ENCODE measurements at places on chromosomes 11 and 22.

- DNase-seq = no peak
Measured at GRCh38 chr11:115437902-115438575, 66.2 kb downstream of the CADM1 start.

DNA sequence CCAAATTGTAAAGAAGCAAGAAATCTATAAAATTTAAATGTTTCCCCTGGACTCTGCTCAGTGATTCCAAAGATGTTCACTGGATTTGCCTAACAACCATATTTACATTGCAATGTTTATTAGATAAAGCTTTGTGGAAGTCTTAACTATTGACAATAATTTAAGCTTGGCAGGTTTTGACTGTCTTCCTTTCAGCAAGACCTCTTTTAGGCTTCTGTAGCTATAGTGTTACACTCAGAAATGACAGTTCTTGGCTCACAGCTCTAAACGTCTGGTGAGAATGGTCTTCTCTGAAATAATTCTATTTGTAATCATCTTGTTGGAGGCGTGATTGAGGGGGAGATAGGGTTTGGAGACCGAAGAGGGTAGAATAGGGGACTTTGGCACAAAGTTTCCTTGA is 44.8 kb upstream of the CRTAM start:
- no peak for DNase-seq

DNA sequence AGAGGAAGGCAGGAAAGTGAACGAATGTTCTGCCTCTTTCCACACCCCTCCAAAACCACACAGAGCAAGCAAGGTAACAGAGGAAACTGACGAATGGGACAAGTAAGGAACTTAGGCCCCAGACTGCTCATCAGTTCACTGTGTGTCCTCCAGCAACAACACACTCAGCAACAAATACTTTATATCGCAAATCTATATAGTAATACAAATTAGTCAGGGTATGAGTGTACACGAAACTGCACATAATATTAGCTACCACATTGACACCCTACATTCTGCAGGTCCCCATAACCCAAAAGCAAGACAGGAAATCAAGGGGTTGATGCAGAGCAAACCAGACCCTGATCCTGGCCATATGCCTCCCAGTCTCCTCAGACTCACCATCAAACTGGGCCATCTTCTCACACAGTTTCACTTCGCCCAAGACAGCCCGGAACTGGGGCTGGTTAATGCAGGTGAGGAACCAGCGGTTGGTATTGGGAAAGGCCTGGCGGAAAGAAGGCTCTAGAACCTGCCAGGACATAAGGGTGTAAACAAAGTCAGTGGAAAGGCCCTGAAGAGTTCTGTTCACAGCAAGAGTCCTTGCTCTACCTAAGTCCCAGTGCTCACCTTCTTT is 6.6 kb downstream of the EEF1G start:
- no peak for DNase-seq

- no peak for DNase-seq
Measured at GRCh38 chr11:96969251-96969650, 579.4 kb downstream of the JRKL start.

DNA sequence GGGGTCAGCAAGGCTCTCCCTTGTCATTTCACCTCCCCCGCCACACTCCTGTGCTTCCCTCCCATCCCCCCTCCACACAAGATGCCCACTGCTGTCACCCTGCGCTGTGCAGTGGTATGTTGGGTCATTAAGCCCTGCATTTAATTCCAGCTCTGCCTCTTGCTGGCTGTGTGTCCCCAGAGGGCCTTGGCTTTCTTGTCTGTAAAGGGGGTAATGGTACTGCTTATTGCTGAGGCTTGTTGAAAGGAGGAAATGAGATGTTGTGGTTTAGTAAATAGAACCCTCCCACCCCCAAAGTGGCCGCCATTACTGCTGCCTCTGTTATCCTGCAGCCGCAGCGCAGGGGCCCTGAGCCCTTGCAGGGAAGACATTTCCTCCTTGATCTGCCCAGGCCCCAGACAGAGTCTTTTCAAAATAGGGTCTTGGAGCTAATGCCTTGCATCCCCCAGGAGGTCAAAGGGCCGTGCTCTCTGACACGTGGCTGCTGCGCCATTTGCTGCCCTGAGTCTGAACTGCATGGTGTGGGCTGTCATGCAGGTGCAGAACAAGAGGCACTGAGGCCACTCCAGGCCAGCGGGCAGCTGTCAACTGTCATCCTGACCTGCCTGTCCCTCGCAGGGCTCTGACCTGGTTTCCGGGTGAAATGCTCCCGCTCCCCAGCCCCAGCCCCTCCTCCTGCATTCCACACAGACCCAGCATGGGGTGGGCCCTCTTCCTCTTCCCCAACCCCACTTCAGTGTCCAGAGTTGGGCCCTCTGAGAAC is 18.7 kb downstream of the PVALB start:
- DNase-seq = no peak

GRCh38 chr22:41638124-41638523 is 17.0 kb downstream of the XRCC6 start:
- DNase-seq = no peak

- DNase-seq = peak; percentile 61
Measured at GRCh38 chr11:118152552-118153471, at the start of gene SCN4B. TSS of gene SCN4B (minus strand) at chr11:118152823. CDS start at chr11:118152673, 150 bp downstream.

- DNase-seq = no peak
Measured at GRCh38 chr11:23221366-23221765, 361.1 kb upstream of the CCDC179 start.

DNA sequence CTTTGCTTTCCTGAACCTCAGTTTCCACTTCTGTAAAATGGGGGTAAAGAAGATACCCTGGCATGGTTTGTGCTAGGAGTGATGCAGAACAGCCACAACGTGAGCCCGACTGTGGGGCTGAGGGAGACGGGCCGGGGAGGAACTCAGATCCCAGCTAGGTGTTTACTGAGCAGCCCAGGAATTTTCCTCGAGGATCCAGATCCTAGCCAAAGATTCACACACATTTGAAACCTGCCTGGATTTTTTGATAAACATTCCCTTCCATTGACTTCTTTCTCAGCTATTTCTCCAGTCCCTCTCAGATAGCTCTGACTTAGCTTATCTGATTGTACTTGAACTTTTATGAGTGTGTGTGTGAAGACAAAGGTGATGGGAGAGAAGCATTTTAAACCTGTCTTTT is 98.0 kb downstream of the KIAA1671 start:
- DNase-seq = no peak

GRCh38 chr11:35424157-35424940 is 5.0 kb upstream of the SLC1A2 start:
- no peak for DNase-seq

DNA sequence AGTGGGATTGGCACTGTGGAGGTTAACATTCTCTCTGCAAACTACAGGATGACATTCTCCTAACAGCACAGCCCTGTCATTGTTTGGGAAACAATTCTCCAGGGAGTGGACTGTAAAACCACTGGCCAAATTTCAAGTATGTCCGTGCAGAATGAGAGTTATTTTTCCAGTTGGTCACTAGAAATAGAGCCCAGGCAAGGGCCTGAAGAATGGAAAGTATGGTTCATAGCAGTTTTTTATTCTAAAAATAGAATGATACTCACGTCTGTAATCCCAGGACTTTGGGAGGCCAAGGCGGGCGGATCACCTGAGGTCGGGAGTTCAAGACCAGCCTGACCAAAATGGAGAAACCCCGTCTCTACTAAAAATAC is 39.0 kb upstream of the CD44 start:
- no peak for DNase-seq

- DNase-seq = no peak
Measured at GRCh38 chr22:40156001-40156516, 21.7 kb upstream of the TNRC6B start.

DNA sequence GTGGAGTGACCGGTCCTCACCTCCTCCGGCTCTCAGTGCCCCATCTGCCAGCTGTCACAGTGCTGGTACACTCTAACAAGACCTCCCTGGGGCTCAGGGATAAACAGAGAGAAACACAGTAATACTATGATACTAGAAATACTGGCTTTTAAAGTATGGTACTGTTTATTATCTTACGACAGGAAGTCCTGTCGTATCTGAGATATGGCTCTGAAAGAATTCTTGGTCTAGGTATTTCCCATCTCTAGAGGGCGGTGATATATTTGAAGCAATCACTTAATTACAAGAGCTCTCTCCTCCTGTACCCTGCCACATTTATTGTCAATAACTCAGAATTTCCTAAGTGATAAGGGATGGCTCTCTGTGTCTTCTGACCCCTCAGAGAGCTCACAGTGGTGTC is 119.1 kb downstream of the RRM1 start:
- no peak for DNase-seq

GRCh38 chr22:47033648-47034000 is 271.2 kb downstream of the TBC1D22A start:
- DNase-seq = no peak

DNA sequence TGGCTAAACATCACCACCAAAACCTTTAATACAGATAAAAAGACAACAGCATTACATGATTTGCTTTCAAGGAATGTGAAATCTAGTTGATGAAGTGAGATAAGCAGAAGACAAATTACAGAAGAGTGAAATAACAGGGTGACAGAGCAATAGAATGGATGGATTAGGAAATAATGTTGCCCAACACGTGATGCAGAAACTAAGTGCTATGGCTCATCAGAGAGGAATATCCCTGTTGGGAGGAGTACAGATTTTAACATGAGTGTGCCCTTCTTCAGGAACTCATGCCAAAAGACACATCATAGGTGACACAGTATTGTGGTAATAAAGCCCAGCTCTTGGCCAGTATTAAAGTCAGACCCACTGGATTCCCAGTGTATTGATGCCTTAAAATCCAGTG is 176.6 kb upstream of the RAG2 start:
- DNase-seq = no peak

DNA sequence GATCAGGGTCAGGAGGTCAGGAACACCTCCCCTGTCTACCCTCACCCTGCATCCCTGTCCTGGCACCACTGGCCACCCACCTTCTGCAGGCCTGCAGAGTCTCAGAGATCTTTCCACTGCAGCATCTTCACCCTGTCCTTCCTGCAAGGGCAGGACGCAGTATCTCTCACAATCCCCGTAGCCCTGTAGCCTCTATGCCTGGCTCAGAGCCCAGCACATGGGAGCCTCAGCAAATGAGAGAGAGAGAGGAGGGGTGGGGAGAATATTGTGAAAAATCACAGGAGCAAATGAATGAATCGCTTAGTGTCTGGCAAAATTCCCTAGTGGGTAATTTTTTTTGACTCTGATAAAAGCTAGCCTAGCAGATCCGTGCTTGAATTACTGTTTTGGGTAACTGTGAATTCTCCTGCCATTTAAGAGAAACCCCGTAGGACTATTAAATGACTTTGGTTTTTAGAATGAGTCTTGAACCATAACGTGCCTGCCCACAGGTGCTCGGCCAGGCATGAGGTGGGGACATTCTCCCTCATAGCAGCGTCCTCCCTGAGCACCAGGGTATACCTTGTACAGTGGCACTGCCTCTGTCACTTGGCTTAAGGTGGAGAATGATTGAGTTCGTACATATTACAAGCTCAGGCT is 91.5 kb downstream of the MORC2 start:
- peak; percentile 38 for DNase-seq

- DNase-seq = no peak
Measured at GRCh38 chr11:13152736-13153541, 124.7 kb upstream of the BMAL1 start.

DNA sequence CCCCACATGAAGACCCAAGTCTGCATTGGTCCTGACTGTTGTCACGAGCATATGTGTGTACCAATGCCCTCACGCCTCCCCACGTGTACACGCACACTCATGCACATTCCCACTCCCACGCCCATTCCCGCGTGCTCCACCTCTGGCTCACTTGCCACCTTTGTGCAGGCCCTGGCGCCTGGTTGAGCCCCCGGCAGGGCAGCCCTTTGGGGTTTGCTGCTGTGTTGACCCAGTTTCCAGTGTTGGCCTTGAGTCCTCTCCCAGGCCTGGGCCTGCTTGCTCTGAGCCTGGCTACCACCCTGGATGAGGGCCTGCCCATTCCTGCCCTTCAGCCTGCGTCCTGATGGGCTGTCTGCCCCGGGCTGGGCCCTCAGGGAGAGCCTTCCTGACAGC is 18.2 kb downstream of the PVALB start:
- no peak for DNase-seq

DNA sequence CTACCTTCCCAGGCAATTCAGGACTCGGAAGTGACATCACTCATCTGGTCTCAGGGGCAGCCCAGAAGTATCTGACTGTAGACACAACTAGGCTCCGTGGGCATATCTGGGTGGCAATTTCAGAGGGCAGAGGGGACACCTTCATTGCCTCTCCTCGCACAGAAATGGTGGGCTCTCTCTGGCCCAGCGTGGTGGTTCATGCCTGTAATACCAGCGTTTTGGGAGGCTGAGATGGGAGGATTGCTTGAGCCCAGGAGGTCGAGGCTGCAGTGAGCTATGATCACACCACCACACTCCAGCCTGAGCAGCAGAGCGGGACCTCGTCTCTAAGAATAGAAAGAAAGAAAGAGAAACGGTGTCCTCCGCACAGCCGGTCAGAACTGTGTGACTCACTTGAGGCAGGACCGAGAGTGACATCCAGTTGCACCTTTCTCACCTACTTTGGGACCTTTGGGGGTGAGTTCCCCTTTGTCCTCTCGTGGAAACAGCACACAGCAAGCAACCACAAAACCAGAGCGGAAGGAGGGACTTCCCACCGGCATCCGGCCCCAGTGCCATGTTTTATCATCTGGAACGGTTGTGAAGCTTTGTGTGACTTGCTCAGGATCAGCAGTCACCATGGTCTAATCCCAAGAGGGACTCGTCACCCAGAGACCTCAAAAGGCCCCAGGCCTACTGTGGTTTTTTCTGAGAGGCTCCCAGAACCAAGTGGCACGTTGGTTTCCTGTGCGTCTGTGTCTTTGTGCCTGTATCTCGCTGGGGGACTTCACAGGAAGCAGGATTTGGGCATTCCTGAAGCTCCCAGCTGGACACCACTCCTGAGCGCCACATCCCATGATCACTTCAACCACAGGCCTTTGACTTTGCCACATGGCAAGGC is 38.4 kb upstream of the EMID1 start:
- no peak for DNase-seq

- no peak for DNase-seq
Measured at GRCh38 chr11:2442589-2442988, 1.7 kb downstream of the TRPM5 start.

DNA sequence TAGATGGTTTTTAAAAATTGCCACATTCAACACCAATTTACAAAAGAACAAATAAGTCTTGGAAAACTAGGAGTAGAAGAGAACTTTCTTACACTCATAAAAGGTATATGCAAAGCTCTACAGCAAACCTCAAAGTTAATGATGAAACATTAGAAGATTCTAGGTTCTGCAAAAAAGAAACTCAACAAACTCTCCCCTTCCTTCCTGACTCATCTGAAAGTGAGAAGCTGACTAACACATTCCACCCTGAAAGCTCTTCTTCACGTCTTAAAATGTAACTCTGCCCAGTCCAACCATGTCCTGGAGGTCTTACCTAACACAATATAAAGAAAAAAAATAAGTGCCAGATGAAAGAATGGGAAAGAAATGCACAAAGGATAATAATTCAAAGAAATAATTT is 218.9 kb upstream of the ISX start:
- DNase-seq = no peak
